Testis (tissue), 5 donors: ENCODE measurements at places on chromosomes 11 and 22. TPM values are rescaled to one million over a fixed set of nuclear protein-coding genes. Genes with fewer than 3 reads are reported as not detected.

PAAF1 gene
- total RNA-seq: 47.6 TPM

GRCh38 chr22:17845790-17846189, 71.5 kb upstream of the BID start:
- H3K27me3 ChIP-seq: no peaks in the 10 kb centered on the region
- H3K4me1 ChIP-seq: peaks cover 18% of the 10 kb centered on the region
- H3K27ac ChIP-seq: no peak overlapping the region
- H3K36me3 ChIP-seq: no peaks in the 10 kb centered on the region

DNA sequence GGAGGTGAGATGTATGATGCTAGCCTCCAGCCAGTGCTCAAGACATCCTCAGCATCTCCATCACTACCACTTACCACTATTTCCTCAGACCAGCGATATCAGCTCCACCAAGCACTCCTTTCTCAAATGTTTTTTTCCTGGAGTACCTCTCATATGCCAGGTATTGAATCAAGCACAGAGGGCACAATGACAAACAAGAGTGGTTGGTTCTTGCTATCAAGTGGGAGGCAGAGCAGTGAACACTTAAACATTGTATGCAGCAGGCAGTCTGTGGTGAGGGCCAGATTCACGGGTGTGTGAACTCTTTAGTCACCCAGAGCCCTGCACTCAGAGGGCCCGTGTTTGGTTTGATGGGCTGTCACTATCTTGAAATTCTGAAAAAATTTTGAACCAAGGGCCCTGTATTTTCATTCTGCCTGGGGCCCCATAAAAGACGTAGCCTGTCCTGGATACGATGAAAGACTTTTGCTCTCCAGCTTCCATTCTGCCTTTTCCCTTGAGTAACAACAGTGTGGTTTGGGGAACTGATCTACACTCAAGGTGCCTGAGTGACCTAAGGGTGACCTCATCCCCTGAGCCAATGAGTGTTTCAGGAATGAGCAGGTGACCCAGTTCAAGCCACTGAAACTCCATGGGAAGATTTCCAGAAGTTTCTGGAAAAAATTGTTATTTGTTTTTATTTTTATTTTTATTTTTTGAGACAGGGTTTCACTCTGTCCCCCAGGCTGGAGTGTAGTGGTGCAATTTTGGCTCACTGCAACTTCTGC, 348.4 kb upstream of the NARS2 start:
- DNase-seq: no peak
- no peaks in the 10 kb centered on the region for H3K4me1 ChIP-seq
- no peaks in the 10 kb centered on the region for H3K27me3 ChIP-seq
- H3K27ac ChIP-seq: no peak overlapping the region
- H3K4me3 ChIP-seq: no peak overlapping the region

MYBPC3 gene
- 0.68 TPM for total RNA-seq

EXPH5 gene
- 0.71 TPM for total RNA-seq

PRODH gene
- total RNA-seq: 5.6 TPM

SMTNL1 gene
- total RNA-seq: 0.37 TPM

CTSW gene
- 0.71 TPM for total RNA-seq

GRCh38 chr11:46711303-46711702, 7.7 kb upstream of the F2 start:
- H3K27ac ChIP-seq: peak overlapping the region; percentile 71
- H3K4me1 ChIP-seq: peaks cover 4% of the 10 kb centered on the region
- H3K36me3 ChIP-seq: no peaks in the 10 kb centered on the region

DNA sequence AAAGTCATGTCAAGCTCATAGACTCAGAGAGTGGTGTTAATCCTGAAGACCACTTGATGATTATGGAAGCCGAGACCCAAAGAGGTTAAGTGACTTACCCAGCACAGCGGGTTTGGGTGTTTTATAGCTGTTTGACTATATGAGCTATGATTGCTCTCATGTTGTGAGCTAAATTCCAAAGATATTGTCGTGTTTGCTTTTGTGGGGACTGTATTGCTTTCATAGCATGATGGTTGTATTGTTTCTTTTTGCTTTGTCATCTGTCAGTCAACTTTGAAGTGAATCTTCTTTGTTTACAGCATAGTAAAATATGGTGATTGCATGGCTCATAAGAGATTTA, 23.7 kb downstream of the NF2 start:
- H3K27me3 ChIP-seq: no peaks in the 10 kb centered on the region
- H3K4me3 ChIP-seq: no peak overlapping the region
- no peaks in the 10 kb centered on the region for H3K36me3 ChIP-seq
- H3K4me1 ChIP-seq: peaks cover 9% of the 10 kb centered on the region
- DNase-seq: no peak

IRAG1 gene
- total RNA-seq: 17.7 TPM

GRCh38 chr11:117691218-117691514, 105.8 kb downstream of the DSCAML1 start:
- H3K27ac ChIP-seq: no peak overlapping the region
- no peaks in the 10 kb centered on the region for H3K4me1 ChIP-seq
- no peak overlapping the region for H3K4me3 ChIP-seq
- no peaks in the 10 kb centered on the region for H3K36me3 ChIP-seq
- DNase-seq: no peak

DNA sequence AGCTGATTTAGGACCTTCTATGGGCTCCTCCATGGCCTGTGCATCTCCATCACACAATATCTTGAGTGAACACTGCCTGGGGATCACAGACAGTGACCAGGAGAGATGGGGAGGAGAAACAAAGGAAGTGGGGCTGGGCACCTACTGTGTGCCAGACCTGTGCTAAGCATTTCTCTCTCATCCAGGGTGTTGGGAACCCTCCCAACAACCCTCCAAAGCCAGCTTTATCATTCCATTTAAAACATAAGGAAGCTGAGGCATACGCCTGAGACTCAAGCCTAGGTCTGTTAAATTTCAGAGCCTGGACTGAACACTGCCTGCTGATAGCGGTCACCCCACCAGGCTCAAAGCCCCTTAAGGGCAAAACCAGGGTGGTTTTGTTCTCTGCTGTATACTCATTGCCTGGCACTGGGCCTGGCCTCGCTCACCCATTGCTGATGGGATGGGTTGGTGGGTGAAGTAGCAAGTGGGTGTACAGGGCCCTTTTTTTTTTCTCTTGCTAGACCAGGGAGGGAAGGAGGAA, 130.1 kb downstream of the MN1 start:
- DNase-seq: no peak
- no peak overlapping the region for H3K4me3 ChIP-seq
- no peaks in the 10 kb centered on the region for H3K27me3 ChIP-seq

LDHAL6A gene
- total RNA-seq: 2.4 TPM

- no peak for DNase-seq
- no peaks in the 10 kb centered on the region for H3K27me3 ChIP-seq
- no peak overlapping the region for H3K4me3 ChIP-seq
- no peaks in the 10 kb centered on the region for H3K36me3 ChIP-seq
Measured at GRCh38 chr11:37963440-37963839, 1365.4 kb upstream of the RAG2 start.

IFITM5 gene
- not detected for total RNA-seq

- H3K27ac ChIP-seq: no peak overlapping the region
- H3K4me1 ChIP-seq: peaks cover 3% of the 10 kb centered on the region
- peak; percentile 8 for DNase-seq
- no peaks in the 10 kb centered on the region for H3K27me3 ChIP-seq
- H3K36me3 ChIP-seq: no peaks in the 10 kb centered on the region
Measured at GRCh38 chr11:77202941-77203900, 75.2 kb downstream of the MYO7A start.

- no peak overlapping the region for H3K4me3 ChIP-seq
- DNase-seq: no peak
- H3K27me3 ChIP-seq: no peaks in the 10 kb centered on the region
- H3K4me1 ChIP-seq: no peaks in the 10 kb centered on the region
- H3K36me3 ChIP-seq: no peaks in the 10 kb centered on the region
Measured at GRCh38 chr11:130865774-130866114, 50.5 kb downstream of the SNX19 start.

KIF18A gene
- 22.5 TPM for total RNA-seq

- DNase-seq: no peak
- no peaks in the 10 kb centered on the region for H3K36me3 ChIP-seq
- H3K27me3 ChIP-seq: no peaks in the 10 kb centered on the region
- no peak overlapping the region for H3K27ac ChIP-seq
Measured at GRCh38 chr22:30673136-30673535, 5.5 kb upstream of the DUSP18 start.

KRTAP5-4 gene
- total RNA-seq: not detected

GRCh38 chr22:46754826-46755225, 7.6 kb upstream of the TBC1D22A start:
- no peaks in the 10 kb centered on the region for H3K27me3 ChIP-seq
- no peaks in the 10 kb centered on the region for H3K36me3 ChIP-seq
- DNase-seq: no peak
- peaks cover 3% of the 10 kb centered on the region for H3K4me1 ChIP-seq
- no peak overlapping the region for H3K4me3 ChIP-seq
- no peak overlapping the region for H3K27ac ChIP-seq

DNA sequence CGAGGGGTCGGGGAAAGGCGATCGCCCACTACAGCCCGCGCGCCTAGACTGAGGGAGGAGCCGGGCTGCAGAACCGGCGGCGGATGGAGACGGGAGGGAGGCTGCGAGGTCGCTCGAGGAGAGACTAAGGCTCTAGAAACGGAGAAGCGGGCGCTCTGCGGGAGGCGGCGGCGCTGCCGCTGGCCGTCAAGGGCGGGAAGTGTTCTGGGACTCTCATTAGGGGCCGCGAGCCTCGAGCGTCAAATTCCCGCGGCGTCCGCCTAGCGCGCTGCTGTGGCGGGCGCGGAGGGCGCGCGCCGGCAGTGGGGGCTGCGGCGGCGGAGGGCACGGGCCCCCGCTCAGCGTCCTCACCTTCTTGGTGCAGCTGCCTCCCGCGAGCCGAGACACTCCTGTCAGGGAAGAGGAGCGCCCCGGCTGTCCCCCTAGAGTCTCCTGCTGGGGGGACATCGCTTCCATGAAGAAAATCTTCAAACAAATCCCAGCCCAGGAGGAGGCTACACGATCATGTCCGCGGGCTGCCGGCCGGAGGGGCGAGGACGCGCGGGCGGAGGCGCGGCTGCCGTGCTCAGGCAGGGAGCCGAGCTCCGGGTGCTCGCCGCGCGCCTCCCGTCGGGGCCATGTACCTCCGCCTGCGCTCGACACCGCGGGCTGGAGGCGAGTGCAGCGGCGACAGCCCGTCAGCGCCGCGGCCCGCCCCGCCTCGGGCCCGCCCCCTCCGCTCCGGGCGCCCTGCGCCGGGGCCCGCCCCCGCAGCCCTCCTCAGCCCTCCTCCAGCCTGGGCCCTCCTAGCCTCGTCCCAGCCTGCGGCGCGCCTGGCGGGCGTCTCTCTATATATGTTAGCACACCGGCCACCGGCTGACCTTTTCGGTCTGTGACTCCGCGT, at the start of gene ARHGAP20:
Gene ARHGAP20 (minus strand): TSS at position 662 of the 883 bp plus-strand sequence. CDS start 206 bp downstream, at position 456.
- peak within 1 kb of the TSS; percentile 96 for H3K27ac ChIP-seq
- peak; percentile 89 for DNase-seq
- H3K4me1 ChIP-seq: peaks cover 12% of the 10 kb centered on the region
- H3K27me3 ChIP-seq: no peaks in the 10 kb centered on the region
- H3K36me3 ChIP-seq: no peaks in the 10 kb centered on the region

DNA sequence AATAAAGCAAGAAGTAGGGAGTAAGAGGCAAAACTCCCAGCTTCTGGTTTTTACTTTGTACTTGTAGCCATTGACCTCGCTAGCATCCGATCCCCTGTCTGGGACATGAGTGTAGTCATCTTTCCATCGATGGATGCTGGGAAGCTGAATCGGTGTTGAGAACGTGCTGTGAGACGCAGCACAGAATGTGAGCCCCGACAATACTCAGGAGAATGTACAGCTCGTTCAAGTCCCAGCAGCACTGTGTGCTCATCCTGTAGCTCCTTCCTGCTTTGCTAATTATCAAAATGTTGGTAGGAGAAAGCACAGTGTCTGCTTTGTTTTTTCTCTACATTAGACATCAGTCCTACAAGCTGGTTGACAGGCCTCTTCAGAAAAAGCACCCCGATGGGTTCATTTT, 56.6 kb downstream of the JAM3 start:
- no peaks in the 10 kb centered on the region for H3K27me3 ChIP-seq
- H3K4me1 ChIP-seq: peaks cover 18% of the 10 kb centered on the region
- H3K36me3 ChIP-seq: no peaks in the 10 kb centered on the region
- H3K4me3 ChIP-seq: peak overlapping the region; percentile 6
- H3K27ac ChIP-seq: peak overlapping the region; percentile 43

CSNK2A3 gene
- total RNA-seq: 3.9 TPM

DNA sequence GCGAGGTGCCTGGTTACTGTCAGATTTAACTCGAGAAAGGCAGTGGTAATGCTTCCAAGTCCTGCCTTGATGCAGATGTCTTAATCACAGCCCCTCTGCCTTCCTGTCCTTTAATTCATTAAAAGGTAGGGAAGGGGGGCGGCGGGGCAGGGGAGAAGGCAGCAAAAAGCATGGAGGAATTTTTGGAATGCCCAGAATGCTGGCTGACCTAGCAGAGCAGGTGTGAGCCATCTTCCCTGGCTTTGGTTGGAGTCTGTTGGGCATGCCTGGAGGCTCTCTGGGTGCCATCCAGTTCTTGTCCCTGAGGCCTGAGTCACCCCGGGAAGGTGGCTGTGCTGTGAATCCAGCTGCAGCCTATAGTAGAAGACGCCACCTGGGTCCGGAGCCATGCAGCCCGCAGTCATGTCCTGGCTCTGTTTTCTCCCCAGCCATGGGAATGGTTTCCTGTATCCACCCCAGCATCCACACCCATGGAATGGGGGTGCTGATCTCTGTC, 15.6 kb downstream of the KIAA1671 start:
- no peak overlapping the region for H3K4me3 ChIP-seq
- H3K27me3 ChIP-seq: no peaks in the 10 kb centered on the region
- H3K27ac ChIP-seq: no peak overlapping the region
- peaks cover 16% of the 10 kb centered on the region for H3K4me1 ChIP-seq
- no peaks in the 10 kb centered on the region for H3K36me3 ChIP-seq

DNA sequence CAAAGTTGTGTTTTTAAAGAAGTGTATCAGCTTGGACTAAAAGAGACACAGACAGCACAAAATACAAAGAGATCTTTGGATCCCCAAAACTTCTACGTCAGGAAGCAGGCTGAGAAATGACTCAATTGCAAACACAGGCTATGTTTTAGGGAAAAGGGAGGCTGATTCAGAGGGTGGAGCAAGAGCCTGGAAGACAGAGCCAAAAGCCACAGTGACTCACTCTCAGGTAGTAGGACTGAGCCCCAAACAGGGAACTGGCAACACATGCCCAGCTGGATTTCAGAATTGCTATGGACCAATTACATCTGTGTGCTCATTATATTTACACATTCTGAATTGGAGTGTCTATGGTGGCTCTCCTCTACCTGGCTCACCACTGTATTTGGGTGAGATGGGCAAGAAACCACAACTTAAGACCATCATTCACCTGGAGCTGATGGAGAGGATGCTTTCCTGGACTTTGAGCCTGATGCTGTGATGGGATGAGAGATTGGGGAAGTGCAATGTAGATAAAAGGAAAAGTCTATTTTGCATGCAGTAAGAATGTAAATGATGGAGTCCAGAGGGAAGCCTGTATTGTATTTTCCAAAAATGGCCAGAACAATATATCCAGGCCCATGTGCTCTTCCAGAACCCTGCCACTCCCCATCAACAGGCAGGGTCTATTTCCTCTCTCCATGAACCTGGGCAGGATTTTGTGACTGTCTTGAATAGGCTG, 20.8 kb upstream of the LINC01488 start:
- no peaks in the 10 kb centered on the region for H3K4me1 ChIP-seq
- no peaks in the 10 kb centered on the region for H3K27me3 ChIP-seq
- H3K27ac ChIP-seq: no peak overlapping the region
- no peak for DNase-seq

GRCh38 chr22:22789922-22790845, 97.4 kb upstream of the IGLL5 start:
- H3K27ac ChIP-seq: no peak overlapping the region
- DNase-seq: no peak
- H3K27me3 ChIP-seq: no peaks in the 10 kb centered on the region
- no peaks in the 10 kb centered on the region for H3K36me3 ChIP-seq
